Upper lobe of right lung (tissue), 1 donor: ENCODE measurements at places on chromosomes 3 and 15.

DNA sequence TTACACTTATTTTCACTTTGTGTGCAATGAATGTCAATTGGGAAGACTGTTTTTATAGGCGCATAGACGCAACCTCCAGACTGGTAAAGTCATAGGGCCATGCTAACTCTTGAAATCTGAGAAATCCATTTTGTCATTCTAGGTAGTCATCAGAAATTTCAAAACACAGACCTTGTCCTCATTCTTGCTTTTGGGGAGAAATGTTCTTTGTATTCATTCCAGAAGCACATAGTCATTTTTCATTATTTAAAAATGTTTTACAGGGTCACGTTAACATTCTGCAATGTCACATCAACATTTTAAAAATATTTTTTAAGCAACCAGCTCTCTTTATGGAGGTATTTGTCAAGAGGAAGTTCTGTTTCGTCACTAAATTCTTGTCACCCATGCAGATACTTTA, 898.4 kb downstream of the PDCD6IP start:
- DNase-seq: no peak

GRCh38 chr3:36893137-36893557, 51.7 kb downstream of the TRANK1 start:
- no peak for DNase-seq

DNA sequence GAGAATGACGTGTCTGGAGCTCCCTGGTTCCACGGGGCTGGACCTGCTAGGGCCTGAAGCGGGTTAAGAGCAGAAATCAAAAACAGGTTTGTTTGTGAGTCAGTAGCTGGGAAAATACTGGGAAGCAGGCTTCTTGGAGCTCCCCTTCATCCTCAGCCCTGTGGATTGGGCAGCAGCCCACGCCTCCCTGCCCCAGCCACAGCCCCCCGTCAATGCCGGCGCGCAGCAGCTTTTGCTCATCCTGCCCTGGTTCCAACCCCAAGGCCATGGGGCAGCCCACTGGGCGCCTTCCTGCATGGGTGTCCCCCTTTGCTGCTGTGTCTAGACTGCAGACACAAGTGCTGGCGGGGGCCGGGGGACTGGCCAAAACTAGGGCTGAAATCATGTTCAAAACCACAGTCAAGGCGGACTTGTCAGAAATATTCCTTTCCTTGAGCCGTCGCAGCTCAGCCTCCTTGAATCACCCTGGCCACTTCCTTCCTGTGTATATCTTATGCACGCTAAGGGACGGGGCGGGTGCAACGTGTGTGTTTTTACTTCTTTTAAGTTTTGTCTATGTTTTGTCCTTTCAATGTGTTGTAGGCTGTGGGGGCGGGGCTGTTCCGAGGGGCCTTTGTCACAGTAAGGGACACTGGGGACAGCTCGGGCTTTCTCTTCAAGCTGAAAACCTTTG, 108.1 kb downstream of the KLF13 start:
- peak; percentile 82 for DNase-seq

DNA sequence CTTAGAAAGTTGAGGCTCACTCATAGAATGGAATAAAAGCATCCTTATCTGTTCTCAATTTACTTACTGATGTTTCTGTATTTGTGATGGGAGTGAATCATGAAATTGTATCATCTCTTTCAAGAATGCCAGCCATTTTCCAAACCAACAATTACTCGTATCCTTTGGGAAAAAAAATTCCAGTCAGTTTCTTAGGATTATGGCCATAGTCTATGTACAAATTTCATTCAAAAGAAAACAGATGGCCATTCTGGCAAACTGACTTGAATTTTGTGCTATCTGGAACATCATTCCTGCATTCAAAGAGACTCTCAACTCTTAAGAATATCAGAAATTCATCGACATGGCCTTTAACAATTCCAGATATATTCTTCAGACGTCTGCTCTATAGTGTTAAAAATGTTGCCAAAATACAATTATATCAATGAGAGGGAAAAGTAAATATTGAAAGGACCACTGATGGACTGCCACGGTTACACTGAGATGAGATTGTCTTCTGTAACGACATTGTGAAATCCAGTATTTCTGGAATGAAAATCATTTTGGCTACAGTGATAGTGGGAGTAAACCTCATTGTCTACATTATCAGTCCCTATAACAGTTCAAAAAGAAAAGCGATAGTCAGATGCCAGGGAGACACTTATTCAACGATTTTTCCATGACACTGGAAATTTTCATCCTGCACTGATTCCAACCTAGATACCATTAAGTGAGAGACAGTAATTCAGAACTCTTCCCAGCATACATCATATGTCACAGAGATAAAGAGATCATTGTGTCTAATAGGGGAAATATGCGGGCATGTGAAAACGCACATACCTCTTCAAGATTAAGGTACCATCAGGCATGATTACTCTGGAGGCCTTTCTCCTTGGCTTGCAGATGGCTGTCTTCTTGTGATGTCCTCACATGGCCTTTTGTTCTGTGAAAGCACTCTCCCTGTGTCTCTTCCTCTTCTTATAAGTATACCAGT, 953.8 kb upstream of the ALCAM start:
- DNase-seq: no peak

DNA sequence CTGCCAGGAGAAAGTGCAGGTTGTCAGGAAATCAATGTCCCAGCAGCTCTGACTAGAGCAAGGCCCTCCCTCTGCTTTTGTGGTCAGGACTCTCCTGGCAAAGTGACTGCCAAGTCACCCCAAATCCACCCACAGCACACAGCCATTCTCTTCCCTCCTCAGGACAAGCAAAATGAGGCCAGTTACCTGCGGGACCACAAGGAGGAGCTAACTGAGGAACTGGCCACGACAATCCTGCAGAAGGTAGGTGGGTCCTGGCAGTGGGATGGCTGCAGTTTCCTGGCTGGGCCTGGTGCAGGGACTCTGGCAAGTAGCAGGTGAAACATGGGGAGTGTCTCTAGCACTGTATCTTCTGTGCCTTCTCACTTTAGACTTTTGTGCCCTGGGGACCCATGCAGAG, 142.5 kb upstream of the EIF1B start:
- DNase-seq: no peak

- no peak for DNase-seq
Measured at GRCh38 chr3:99049164-99049563, 147.7 kb upstream of the DCBLD2 start.

- no peak for DNase-seq
Measured at GRCh38 chr3:54969652-54970051, 41.8 kb upstream of the LRTM1 start.

DNA sequence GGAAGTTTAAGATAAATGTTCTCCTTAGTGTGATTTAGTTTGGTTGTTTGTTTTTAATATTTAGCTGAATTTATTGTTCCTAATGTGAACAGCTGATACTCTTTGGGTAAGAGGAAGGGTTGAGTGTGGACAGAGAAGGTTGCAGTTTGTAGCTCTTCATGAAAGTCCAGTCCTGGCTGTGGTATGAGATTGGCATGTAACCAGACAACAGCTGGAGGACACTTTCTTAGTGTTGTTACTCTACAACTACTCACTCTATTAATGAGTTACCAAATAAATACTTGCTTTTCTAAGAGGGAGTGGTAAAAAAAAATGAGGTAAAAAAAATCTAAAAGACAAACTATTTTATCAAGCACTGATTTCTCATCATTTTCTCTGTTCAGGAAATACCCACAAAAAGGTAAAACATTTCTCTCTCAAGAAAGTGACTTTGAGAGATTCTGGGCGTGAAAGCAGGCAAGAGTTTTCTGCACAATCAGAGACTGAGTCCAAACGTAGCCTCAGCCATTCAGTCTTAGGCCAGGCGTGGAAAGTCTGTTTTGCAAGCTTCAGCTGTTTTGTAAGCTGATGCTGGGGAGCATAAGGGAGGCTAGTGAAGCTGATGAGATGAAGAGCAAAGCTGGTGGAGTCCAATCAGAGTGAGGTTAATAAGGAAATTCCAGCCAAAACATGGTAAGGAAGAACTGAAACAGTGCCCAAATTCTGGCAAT, 138.5 kb upstream of the ARPP21 start:
- DNase-seq: no peak

- DNase-seq: no peak
Measured at GRCh38 chr3:135449046-135449445, 516.5 kb upstream of the PPP2R3A start.

DNA sequence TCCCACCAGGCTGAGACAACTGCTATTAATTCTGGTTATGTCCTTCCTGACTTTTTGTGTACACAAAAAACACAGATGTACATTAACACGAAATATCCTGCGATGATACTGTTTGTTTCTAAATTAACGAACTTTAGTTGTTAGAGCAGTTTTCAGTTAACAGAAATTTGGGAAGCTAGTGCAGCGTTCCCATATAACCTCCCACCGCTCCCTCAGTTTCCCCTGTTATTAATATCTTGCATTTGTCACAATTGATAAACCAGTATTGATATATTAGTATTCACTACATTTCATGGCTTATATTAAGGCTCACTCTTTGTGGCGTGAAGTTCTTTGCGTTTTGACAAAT, 45.3 kb upstream of the RNU6-1 start:
- no peak for DNase-seq

- no peak for DNase-seq
Measured at GRCh38 chr3:58369876-58370275, 37.2 kb downstream of the PXK start.

- peak; percentile 72 for DNase-seq
Measured at GRCh38 chr3:97952280-97952679, 20.0 kb downstream of the RIOX2 start.

DNA sequence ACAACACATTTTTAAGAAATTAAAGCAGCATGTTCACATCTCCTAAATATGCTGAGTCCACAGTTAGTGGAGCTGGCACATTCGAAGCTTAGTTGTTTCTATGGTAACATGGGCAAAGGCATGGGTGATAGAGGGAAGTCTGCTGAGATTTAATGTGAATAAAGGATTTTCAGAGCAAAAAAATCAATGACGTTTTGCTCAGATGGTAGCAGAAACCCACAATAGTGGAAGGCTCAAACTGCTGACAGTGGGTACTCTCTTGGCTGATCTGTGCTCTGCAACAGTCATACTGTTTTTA, 795.1 kb upstream of the ARPP21 start:
- DNase-seq: no peak

DNA sequence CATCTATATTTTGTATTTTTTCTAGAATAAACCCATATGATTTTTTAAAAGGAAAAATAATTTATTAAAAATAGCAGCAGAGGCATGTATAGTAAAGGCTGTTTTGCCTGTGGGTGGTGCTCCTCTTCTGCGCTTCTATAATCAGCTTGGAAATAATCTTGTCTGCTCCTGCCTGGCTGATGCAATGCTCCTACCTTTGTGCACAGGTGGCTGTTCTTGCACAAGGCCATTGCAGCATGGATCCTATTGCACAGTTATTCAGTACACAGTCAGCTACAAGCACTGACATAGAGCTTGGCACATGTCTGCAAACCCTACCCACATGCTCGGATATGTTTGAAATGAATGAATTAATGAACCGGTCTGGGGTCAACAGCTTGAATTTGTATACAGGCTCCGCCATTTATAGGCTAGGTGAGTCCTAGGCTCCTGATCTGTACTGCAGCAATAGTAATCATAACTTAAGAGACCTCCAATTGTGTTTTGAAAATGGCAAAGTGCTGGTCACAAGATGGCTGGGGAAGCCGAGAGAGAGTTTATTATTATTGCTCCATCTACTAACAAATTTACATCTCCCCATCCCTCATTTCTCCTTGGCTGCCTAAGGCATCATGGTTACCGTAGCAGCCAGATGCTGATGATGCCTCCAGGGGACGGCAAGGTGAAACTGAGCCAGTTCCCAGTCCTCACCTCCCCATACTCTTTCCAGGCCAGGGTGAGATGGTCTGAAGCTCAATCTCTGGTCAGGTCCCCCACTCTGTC, 532 bp upstream of the RTP1 start:
- DNase-seq: no peak

DNA sequence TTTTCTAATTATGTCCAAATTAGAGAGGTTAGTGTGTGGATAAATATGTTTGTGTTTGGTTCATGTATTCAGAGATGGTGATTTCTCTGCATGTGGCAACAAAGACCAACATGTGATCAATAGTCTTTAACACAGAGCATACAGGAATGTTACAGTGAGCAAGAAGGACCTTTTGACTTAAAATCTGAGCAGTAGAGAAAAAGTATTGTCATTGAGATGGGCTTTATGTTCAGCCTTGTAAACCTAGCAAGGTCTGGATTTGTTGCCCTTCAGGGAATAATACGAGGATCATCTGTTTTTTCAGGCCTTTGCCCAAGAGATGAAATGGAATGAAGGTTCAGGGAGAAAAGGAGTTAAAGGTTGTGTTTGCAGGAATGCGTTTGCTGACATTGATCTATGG, 161.8 kb upstream of the NECTIN3 start:
- no peak for DNase-seq

- DNase-seq: no peak
Measured at GRCh38 chr3:42195879-42196330, 70.1 kb downstream of the CCK start.

DNA sequence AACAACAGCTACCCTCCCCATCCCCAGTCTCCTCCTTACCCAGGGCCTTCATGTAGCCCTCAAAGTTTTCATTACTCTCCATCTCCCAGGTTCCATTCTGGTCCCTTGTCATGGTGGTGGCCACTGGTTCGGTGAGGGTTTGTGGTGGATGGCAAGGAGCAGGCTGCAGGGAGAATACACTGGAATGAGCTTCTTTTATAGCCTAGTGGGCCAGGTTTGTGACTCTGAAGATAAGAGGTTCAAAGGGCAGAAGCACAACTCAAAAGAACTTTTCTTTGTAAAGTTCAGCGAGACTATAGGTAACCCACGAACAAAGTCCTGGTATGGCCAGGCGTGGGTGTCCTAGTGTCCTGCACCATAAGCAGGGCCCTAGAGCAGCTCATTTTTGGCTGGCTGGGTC, at the start of gene RBP2:
RBP2 (minus strand) TSS at position 169 of the 400 bp plus-strand sequence; CDS start at position 112, 57 bp downstream.
- DNase-seq: no peak

- no peak for DNase-seq
Measured at GRCh38 chr15:94674296-94674695, 442.9 kb downstream of the MCTP2 start.

GRCh38 chr3:81891055-81891895, 129.8 kb upstream of the GBE1 start:
- DNase-seq: no peak

DNA sequence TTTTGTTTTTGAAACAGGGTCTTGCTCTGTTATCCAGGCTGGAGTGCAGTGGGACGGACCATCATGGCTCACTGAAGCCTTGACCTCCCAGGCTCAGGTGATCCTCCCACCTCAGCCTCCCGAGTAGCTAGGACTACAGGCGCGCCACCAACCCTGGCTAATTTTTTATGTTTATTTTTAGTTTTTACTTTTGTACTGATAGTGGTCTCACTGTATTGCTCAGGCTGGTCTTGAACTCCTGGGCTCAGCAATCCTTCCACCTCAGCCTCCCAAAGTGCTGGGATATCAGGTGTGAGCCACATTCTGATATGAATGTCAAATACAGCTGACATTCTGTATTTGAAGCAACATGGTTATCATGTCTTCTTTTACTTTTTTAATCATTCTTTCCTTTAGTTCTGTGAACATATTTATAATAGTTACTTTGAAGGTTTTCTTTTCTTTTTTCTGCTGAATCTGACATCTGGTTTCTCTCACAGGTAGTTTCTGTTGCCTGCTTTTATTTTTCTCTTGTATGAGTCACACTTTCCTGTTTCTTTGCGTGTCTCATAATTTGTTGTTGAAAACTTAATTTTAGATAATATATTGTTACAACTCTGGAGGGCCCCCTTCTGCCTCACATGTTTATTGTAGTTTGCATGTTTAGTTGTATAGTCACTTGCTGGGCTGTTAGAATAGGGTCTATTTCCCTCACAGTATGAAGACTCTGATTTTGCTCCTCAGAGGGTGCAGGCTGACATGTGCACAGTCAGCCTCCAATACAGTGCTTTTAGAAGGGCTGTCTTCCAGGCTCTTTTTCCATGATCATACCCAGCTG, 8.4 kb upstream of the CNTN4 start:
- DNase-seq: no peak
